Non-pigmented ciliary epithelial cell (primary cell): ENCODE measurements at places on chromosomes 3 and 15.

GRCh38 chr3:37859354-37859753 lies 2.3 kb upstream of the CTDSPL start:
- DNase-seq = no peak

- no peak for DNase-seq
Measured at GRCh38 chr3:124824286-124824915, 62.8 kb downstream of the ITGB5 start.

GRCh38 chr3:111802163-111802625 lies 56.9 kb upstream of the PHLDB2 start:
- peak; percentile 62 for DNase-seq

GRCh38 chr3:171797265-171797679 lies 13.0 kb downstream of the PLD1 start:
- no peak for DNase-seq

- DNase-seq = no peak
Measured at GRCh38 chr3:182920515-182921084, 59.7 kb downstream of the DCUN1D1 start.

DNA sequence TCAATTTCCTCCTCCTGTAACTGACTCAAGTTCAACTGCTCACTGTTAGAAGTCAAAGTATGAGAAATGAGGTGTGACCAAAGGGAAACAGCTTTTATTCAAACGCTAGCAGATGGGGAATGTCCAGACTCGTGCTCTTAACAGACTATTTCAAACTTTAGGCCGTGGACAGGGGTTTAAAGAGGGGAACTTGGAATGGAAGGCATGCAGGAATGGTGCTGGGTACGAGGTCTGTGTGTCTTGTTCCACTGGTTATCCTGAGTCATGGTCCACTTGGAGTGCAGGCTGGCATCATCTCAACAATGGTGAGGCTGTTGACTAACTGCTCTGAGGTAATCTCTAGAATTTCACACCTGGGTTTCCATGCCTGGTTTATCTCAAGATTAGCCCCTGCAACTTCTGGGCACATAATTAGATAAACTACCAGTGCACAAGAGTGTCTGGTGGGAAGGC lies 22.9 kb upstream of the DNAAF4 start:
- no peak for DNase-seq

DNA sequence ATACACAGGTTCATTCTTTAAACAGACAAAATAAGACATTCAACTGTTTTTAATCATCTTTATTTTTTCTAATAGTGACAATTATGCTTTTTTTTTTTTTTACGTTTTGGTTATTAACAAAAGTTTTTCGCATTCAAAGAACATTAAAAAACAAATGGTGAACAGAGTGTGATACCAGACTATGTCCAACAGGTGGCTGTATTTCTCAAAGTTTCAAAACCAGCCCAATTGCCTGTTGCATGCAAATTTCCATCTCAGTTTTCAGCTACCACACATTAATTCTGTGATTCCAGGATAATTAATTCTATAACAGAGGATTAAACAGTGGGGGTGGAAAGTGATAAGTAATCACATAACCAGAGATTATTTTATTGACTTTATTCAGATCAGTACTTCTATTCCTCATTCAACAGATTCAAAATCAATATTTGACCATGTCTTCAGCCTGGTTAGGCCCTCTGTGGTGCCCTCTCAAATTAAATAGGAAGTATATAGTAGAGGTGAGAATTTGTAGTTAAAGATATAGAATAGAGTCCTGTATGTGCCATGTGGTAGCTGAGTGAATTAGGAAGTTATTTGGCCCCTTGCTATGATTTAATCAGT lies 122.2 kb upstream of the DCBLD2 start:
- DNase-seq = peak; percentile 23

- DNase-seq = no peak
Measured at GRCh38 chr15:67869701-67870100, 29.9 kb upstream of the RNU6-1 start.

- DNase-seq = no peak
Measured at GRCh38 chr15:28060005-28060404, 39.1 kb downstream of the OCA2 start.

GRCh38 chr3:155491696-155492095 lies 198.2 kb upstream of the STRIT1 start:
- DNase-seq = no peak

GRCh38 chr3:172787746-172788145 lies 37.2 kb downstream of the ECT2 start:
- DNase-seq = peak; percentile 22

- no peak for DNase-seq
Measured at GRCh38 chr3:150495149-150495548, 51.1 kb downstream of the SERP1 start.

- DNase-seq = no peak
Measured at GRCh38 chr3:73669260-73669659, 44.5 kb upstream of the PDZRN3 start.

DNA sequence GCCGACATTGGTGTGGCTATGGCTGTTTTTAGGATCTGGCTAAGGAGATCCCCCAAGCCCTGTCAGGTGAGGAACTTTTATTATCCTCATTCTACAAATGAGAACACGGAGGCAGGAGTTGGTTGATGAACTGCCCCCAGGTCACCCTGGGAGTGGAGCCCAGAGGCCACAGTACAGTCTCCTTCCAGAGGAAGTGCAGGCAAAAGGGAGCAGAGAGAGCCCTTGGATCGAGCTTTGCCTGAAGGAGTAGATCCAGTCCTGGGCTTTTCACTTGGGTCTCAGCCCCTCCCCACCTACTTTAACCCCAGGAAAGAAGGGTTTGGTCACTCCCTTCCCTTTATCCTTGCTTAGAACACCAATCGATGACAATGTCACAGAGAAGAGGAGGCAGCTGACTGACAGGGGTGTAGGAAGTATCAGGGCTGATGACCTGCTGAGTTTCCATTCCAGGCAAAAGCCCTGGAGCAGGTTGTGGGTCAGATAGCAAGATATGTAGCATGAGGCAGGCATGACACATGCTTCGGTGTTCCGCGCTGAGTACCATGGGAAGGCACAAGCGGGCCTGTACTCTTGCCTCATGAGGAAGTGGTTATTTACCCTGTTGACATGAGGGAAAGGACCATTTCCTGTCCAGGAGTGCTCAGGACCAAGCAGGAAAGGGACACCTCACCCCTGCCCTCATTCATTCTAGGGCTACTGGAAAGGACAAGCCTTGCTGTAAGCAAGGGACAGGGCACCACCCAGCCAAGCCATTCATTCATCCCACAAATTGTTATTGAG lies 5.8 kb upstream of the PLA2G4D start:
- DNase-seq = no peak

- no peak for DNase-seq
Measured at GRCh38 chr3:42173307-42173706, 82.2 kb downstream of the TRAK1 start.

DNA sequence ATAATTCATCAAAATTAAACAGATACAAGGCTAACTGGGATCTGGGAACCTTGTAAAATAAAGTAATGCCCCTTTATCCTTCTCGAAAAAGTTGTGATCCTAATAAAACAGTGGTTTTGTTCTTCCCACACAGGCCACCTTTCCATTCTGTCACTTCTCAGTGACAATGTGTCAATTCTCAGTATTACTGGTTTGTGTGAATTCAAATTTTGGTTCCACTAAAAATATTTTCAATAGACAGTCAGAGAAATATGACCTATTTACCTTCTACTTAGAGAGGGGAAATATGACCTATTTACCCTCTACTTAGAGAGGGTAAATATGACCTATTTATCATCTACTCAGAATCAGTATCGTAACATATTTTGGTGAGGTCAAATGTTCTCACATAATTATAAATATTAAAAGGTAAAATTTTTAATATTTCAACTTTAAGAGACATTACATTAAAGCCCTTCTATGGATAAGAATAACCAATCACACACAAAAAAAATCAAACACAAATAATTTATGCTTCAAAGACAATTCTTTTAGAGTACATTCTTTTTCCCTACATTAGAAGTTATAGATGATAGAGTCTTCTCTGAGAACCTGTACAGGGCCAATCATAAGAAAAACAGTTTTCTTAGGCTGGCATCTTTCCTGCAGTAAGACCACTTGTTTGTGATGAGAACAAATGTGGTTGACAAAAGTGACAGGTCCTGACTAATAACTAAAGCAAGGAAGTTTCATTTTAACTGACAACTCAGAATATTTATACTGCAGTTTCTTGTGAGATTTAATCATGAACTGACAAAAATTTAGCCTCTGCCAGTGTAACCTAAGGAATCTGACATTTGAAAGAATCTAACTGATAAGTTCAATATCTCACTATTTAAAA lies 323.3 kb downstream of the DIPK2A start:
- DNase-seq = no peak

- peak; percentile 92 for DNase-seq
Measured at GRCh38 chr15:38536201-38536676, 28.4 kb downstream of the RASGRP1 start.

DNA sequence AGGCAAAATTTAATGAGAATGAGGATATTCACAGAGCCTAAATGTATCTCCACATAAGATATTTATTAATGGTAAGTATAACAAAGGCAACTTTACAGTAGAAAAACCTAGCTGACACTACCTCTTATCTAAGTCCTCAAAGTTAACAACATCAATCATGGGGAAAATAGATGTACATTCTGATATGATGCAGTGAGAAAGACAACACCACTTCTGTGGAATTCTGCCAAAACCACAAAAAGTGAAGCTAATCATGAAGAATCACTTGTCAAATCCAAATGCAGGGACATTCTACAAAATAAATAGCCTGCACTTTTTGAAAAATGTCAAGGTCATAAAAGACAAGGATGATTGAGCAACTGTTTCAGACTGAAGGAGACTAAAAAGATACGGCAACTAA lies 27.5 kb upstream of the EOMES start:
- DNase-seq = no peak

DNA sequence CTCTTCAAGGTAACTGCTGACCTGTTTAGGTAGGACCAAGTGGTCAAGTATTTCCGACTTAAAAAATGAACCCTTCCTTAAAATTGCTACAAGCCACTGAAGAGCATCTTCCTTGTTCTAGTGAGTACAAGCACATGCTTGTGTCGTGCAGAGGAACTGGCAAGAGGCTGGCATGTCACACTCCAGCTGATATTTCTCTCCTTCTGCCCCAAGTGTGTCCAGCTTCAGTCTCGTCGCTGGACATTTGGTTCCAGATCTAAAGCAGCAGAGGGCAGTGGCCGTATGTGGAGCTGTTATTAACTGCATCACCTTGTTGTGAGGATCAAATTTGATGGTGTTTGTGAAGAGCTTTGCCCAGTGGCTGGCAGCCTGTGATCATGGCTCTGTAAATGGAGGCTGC lies 10.0 kb downstream of the RBP2 start:
- DNase-seq = no peak

GRCh38 chr3:9409981-9410854 lies 12.8 kb downstream of the SETD5 start:
- DNase-seq = no peak
